GM23248 (cell line): ENCODE measurements at places on chromosomes 7 and 10.
A peak's percentile ranks its signal among the peaks of the same experiment; 100 is the strongest.

DNA sequence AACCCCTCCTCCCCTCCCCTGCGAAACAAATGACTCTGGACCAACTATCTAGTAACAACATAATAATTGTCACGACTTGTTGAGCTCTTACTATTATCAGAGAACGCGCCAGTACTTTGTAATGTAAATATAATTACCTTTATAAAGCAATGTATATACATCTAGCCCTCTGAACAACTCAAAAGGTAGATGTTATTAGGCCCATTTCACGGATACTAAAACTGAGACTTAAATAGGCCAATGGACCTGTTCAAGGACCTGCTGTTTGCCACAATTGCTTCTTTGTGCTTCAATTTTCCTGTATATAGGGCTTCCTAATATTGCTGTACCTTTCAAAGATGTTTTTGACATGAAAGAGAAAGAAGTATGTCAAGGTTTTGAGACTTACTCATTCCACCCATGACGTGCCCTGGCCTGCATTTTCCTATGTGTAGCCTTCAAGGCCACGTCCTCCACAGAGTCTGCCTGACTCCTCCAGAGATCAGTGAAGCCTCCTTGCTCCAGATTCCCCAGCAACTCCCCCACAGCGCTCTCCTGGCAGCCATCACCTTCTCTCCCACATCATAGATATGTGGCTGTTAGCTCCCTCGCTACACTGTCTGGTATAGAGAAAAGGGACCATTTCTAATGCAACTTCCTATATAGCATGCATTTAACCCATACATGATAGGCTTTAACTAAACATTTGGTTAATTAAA, 156.6 kb downstream of the SKIDA1 start:
- no peak for DNase-seq

DNA sequence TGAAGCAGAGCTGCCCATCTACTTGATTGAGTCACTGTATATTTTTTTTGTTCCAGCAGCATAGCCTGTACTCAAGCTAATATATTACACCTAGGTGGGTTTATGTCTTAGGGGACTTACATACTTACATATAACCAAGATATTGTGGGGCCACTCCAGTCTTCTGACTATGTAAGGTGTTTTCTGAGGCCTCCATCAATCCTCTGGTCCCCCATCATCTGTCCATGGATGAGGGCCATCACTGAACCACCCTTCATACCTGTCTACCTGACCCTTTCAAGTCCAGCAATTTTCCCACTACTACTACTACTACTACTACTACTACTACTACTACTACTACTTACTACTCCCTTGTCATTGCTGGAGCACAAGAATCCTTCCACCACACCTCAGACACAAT, 3.2 kb upstream of the FAM241B start:
- DNase-seq, result no peak

DNA sequence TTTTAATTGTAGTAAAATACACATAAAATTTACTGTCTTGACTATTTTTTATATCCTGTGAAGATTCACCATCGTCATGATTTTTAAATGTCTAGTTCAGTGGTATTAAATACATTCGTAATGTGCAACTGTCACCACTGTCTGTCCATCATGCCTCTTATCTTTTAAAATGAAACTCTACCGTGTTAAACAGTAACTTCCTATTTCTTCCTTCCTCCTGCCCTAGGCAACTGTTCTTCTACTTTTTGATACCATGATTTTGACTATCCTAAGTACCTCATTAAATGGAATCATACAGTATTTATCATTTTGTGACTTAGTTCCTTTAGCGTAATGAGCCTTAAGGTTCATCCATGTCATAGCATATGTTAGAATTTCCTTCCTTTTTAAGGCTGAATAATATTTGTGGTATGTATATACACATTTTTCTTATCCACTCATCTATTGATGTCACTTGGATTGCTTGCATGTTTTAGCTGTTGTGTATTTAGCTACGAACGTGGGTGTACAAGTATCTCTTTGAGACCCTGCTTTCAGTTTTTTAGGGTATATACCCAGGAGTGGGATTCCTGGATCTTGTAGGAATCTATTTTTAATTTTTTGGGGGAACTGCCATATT, 13.5 kb downstream of the SLK start:
- no peak for DNase-seq

DNA sequence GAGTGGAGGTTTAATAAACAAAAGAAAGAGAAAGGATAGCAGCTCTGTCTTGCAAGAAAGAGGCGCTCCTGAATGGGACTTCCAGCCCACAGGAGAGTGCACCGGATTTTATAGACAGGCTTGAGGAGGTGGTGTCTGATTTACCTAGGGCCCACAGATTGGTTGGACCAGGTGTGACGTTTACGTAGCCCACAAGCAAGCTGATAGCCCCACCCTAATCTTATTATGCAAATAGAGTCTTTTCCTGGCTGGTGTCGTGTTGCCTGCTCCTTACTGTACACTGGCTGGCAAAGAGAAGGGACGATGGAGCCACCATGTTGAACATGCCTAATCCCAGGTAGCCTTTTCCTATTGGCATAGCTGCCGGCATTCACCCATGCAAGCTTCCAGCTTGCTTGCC, 319.7 kb upstream of the POM121L12 start:
- DNase-seq, result no peak

GRCh38 chr10:127174866-127175265, 21.5 kb downstream of the INSYN2A start:
- DNase-seq, result no peak

GRCh38 chr10:15842556-15843169, 17.6 kb downstream of the MINDY3 start:
- DNase-seq, result peak; percentile 43

DNA sequence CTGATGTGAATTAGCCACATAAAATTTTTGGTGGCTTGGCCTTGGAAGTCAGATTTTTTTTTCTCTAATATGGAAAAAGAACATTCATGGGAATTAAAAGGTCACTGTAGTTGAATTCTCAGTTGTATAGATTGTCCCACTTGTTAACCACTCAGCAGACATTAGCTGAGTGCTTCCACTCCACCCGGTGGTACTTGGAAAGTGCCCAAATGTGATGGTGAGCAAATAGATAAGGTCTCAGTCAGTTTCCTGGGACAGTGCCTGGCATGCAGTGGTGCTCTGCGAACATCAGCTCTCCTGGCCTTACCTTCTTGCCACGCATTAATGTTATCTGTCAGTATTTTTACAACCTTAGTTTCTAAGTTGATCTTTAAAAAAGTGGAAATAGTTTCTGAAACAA, 1.4 kb downstream of the ATP5F1C start:
- peak; percentile 56 for DNase-seq

GRCh38 chr7:48042216-48042615, 6.9 kb downstream of the C7orf57 start:
- DNase-seq, result peak; percentile 52
